ENCODE measurements at places on chromosomes 6 and 20.

GRCh38 chr6:19204445-19204844 lies 632.7 kb upstream of the ID4 start:
- no peak for DNase-seq

- DNase-seq: peak; percentile 66
Observed at GRCh38 chr6:42021847-42022754, 28.2 kb upstream of the TAF8 start.

DNA sequence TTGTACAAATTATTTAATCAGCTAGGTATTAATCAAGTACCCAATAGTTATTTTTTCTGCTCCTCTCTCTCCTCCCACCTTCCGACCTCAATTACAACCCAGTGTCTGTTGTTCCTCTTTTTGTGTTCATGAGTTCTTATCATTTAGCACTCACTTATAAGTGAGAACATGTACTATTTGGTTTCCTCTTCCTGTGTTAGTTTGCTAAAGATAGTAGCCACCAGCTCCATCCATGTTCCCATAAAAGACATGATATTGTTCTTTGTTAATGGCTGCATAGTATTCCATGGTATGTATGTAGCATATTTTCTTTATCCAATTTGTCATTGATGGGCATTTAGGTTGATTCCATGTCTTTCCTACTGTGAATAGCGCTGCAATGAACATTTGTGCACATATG lies 652.8 kb upstream of the CITED2 start:
- no peak for DNase-seq

GRCh38 chr20:57787990-57788781 lies 78.4 kb upstream of the PMEPA1 start:
- DNase-seq: no peak

- no peak for DNase-seq
Observed at GRCh38 chr20:8527998-8528723, 396.1 kb downstream of the PLCB1 start.

- DNase-seq: no peak
Observed at GRCh38 chr20:46999801-47000465, 105.3 kb downstream of the EYA2 start.

- DNase-seq: no peak
Observed at GRCh38 chr20:59560588-59561227, 43.6 kb upstream of the PHACTR3 start.

DNA sequence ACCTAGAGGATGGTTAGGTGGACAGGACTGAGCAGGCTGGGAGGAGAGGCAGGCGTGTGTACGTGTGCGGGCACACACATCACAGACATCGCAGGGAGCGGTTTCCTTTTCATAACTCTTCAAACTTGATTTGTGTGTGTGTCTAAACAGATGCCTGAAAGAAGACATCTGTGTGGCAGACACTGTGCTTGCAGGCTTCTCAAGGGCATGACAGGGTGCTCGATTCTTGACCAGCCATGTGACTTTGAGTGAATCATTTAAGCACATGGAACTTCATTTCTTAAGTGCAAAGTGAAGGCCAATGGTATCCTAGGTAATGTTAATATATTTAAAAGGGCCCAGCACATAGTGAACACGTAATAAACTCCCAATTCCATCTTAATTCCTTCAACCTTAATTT lies 186.5 kb downstream of the SCP2D1 start:
- DNase-seq: no peak
